Cortex of kidney (tissue), 1 donor: ENCODE measurements at places on chromosomes 4 and X.

DNA sequence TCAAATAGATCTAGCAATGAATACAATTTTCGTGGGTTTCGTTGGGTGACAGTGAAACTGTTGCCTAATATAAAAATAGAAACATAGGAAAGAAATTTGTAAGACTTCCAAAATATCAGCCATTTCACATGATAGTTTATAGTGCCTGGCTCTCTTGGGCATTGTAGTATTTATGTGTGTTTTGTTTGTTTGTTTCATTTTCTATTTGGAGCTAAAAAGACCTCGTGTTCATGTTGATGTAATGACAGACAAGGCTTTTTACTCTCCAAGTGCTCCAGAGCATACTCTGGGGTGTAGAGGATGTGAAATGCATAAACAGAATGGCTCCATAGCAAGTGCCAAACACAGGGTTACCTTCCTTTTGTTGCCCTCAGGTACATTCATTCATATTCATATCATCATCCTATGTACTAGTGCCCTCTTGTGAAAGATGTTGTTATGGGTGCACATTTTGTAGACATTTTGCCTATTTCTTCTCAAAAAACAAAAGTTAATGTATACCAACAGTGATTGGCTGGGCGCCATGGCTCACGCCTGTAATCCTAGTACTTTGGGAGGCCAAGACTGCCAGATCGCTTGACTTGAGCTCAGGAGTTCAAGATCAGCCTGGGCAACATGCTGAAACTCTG lies 100.7 kb upstream of the AMOT start:
- no peak for DNase-seq

GRCh38 chr4:7186031-7186430 lies 6.3 kb upstream of the SORCS2 start:
- no peak for DNase-seq

- DNase-seq, result no peak
These were observed 881.1 kb upstream of the POU3F4 start for GRCh38 chrX:82626978-82627377.

DNA sequence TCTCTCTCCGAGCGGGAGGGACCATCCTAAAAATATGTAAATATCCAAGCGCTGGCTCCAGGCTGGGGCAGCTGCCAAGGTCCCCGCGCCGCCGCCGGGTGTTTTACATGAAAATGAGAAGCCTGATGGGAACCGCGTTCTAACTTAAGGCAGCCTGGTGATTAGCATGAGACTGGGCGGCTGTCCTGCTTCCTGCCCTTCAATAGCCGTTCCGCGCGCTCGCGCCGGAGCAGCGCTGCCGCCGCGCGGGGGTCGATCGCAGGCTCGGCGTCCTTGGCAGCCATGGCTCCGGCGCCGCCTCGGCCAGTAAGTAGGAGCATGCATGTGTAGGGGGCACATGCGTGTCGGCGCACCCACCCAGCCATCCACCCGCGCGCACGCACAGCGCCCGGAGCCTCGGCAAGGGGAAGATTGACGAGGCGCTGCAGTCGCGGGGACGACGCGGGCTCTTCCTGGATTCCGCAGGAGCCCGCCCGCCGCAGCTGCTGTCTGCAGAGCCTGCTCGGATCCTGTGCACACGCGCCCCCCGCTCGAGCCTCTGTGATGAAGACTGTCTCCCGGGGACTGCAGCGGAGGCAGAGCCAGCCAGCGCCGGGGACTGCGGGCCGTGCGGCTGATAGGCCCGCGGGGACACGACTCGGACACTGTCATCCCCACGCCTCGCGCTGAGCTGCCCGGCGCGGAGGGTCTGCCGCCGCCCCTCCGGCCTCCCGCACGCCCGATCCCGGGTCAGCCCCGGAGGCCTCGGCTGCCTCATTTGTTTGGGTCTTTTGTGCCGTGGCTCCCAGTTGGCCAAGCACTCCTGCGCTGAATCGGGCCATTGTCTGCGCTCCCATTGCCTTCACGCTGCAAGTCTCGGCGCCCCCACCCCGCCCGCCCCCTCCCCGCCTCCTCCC lies 734 bp downstream of the STOX2 start:
- no peak for DNase-seq

DNA sequence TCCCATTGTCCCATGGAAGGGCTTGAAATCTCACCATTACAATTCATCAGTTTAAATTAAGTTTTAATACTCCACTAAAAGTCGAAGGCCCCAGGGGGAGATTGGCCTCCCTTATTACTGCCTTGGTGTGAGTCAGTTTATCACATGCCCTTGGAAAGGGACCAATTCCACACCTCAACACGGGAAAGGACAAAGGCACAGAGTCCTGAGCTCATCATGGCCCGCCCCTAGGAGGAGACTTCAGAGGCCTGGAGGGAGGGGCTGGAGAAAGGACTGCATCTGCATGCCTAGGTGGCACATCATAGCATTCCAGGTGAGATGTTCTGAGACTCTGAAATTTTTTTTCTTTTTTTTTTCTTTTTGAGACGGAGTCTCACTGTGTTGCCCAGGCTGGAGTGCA lies 2.8 kb upstream of the SEL1L3 start:
- DNase-seq, result no peak

DNA sequence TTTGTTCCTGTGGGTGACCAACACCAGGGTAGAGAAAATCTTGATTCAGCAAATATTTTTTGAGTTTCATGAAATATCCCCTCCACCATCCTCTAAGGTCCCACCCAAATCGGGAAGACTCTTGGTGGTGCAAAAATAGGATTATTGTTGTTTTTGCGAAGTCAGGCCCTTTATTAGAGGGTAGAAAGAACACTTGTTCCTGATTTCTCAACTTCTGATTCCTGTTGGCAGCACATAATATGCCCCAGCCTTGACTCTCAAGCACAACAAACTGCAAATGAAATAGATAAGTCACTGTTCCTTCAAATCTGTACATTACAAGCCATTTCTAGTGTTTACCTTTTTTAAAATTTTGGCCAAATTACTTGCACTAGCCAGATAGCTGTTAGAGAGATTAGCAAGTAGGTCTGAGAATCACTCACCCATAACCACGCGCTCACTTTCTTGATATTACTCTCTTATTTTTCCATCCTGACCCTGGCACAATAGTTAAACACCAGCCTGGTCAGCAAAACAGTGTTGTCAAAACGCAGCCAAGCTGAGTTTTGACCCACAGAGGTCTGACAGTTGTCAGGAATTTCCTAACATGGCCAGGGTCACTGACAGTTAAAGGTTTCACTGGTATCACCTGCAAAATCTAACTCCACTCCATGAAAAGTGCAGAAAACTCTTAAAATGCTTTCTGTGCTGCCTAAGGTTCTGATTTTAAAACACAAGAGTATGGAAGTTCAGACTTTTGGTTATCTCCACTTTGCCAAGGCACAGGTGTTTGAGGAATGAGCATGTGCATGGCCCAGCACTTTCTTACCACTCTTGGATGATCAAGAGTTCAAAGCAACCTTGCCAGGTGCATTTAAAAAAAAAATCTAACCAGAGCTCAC lies 69.8 kb downstream of the RBM47 start:
- no peak for DNase-seq

DNA sequence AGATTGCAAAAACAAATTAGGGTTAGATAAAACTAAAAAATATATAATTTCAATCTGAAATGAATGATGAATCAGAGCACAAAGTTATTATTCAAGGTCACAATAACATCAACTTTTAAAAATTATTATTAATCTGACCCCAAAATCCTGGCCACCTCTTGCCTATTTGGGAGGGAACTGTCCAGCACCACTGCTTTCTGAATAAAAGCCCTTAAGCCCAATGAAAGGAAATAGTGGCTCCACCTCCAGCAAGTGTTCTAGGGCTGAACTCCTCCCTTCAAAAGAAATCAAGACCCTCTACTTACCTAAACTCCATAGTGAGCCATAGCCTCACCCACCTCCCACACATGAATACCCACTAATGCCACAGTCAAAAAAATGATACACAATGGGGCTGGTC lies 208.2 kb downstream of the PARM1 start:
- no peak for DNase-seq

GRCh38 chr4:149949381-149949780 lies 128.9 kb upstream of the DCLK2 start:
- DNase-seq, result no peak
